ENCODE measurements at places on chromosomes 4 and X. TPM values are rescaled to one million over a fixed set of nuclear protein-coding genes. Genes with fewer than 3 reads are reported as not detected.

The STARD8 gene
- total RNA-seq: 1.4 TPM

The TBC1D9 gene
- 21.7 TPM for total RNA-seq

The NAP1L3 gene
- total RNA-seq: 6.1 TPM

The CSAG2 gene
- not detected for total RNA-seq

The ZNF732 gene
- not detected for total RNA-seq

The P2RY10 gene
- total RNA-seq: not detected

The USP51 gene
- 4.3 TPM for total RNA-seq

The ZFX gene
- 21.9 TPM for total RNA-seq

The LRCH2 gene
- total RNA-seq: 3.0 TPM

The VGLL1 gene
- not detected for total RNA-seq

All from pericardium fibroblast (primary cell).